ENCODE measurements at places on chromosomes 2 and 18.

GRCh38 chr2:113084249-113085000 is 16.7 kb downstream of the IL1F10 start:
- DNase-seq: peak; percentile 55
- H3K4me3 ChIP-seq: no peak overlapping the region
- H3K27ac ChIP-seq: no peak overlapping the region

- DNase-seq: no peak
- H3K4me1 ChIP-seq: no peaks in the 10 kb centered on the region
- no peaks in the 10 kb centered on the region for H3K36me3 ChIP-seq
- no peaks in the 10 kb centered on the region for H3K27me3 ChIP-seq
- H3K27ac ChIP-seq: no peak overlapping the region
These were observed 34.9 kb upstream of the PTPN4 start for GRCh38 chr2:119724656-119725485.

- no peaks in the 10 kb centered on the region for H3K36me3 ChIP-seq
- DNase-seq: no peak
- H3K4me3 ChIP-seq: no peak overlapping the region
- no peak overlapping the region for H3K27ac ChIP-seq
- no peaks in the 10 kb centered on the region for H3K27me3 ChIP-seq
These were observed 45.9 kb upstream of the AFF3 start for GRCh38 chr2:100188326-100188725.

GRCh38 chr2:108396845-108397244 is 19.1 kb downstream of the SULT1C4 start:
- H3K27me3 ChIP-seq: no peaks in the 10 kb centered on the region
- no peak overlapping the region for H3K4me3 ChIP-seq
- no peaks in the 10 kb centered on the region for H3K4me1 ChIP-seq

GRCh38 chr2:51510303-51510702 is 478.4 kb upstream of the NRXN1 start:
- DNase-seq: no peak
- no peaks in the 10 kb centered on the region for H3K27me3 ChIP-seq
- H3K4me3 ChIP-seq: no peak overlapping the region

GRCh38 chr18:23887035-23887434 is 127.5 kb upstream of the TTC39C start:
- no peak overlapping the region for H3K4me3 ChIP-seq
- no peaks in the 10 kb centered on the region for H3K36me3 ChIP-seq
- H3K27ac ChIP-seq: no peak overlapping the region

GRCh38 chr2:71551631-71551915 is 98.2 kb downstream of the DYSF start:
- H3K36me3 ChIP-seq: no peaks in the 10 kb centered on the region
- H3K27me3 ChIP-seq: no peaks in the 10 kb centered on the region

DNA sequence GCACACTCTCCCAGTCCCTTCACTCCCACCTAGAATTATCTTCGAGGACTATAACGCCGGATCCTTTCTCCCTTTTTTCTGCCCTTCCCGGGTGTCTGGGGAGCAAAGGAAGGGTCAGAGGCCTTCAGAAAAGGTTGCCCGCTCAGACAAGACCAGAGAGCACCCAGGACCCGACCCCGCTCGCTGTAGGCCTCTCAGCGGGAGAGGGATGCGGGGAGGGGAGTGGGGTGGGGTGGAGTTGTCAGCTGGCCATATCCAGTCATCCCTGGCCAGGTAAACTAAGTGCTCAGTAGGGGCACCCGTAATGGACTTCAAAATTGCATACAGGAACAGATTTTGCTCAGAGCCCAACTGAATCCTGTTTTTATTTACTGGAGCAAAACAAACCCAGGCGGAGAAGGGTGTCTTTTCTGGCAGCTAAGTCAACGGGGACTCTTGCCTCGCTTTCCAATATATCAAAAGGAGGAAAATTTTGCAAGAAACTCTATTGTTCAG is 65.0 kb downstream of the NOL4 start:
- H3K27ac ChIP-seq: no peak overlapping the region
- DNase-seq: no peak
- H3K36me3 ChIP-seq: no peaks in the 10 kb centered on the region
- H3K4me3 ChIP-seq: no peak overlapping the region
- no peaks in the 10 kb centered on the region for H3K4me1 ChIP-seq

- DNase-seq: no peak
- no peaks in the 10 kb centered on the region for H3K36me3 ChIP-seq
- H3K4me1 ChIP-seq: no peaks in the 10 kb centered on the region
- H3K27me3 ChIP-seq: no peaks in the 10 kb centered on the region
- H3K4me3 ChIP-seq: no peak overlapping the region
- H3K27ac ChIP-seq: no peak overlapping the region
These were observed 98.0 kb upstream of the SLC14A2 start for GRCh38 chr18:45517181-45517741.

GRCh38 chr2:223928113-223929006 is 16.8 kb downstream of the WDFY1 start:
- no peak overlapping the region for H3K27ac ChIP-seq
- peaks cover 15% of the 10 kb centered on the region for H3K4me1 ChIP-seq
- H3K4me3 ChIP-seq: no peak overlapping the region
- no peaks in the 10 kb centered on the region for H3K36me3 ChIP-seq

GRCh38 chr18:23354625-23355024 is 98.5 kb upstream of the RIOK3 start:
- H3K27ac ChIP-seq: no peak overlapping the region
- H3K4me1 ChIP-seq: peaks cover 5% of the 10 kb centered on the region
- H3K27me3 ChIP-seq: no peaks in the 10 kb centered on the region
- no peak overlapping the region for H3K4me3 ChIP-seq

GRCh38 chr2:211833582-211834279 is 704.9 kb downstream of the ERBB4 start:
- no peaks in the 10 kb centered on the region for H3K36me3 ChIP-seq
- no peaks in the 10 kb centered on the region for H3K27me3 ChIP-seq
- no peak for DNase-seq
- no peaks in the 10 kb centered on the region for H3K4me1 ChIP-seq
- H3K27ac ChIP-seq: no peak overlapping the region
- no peak overlapping the region for H3K4me3 ChIP-seq

- no peaks in the 10 kb centered on the region for H3K27me3 ChIP-seq
- H3K36me3 ChIP-seq: no peaks in the 10 kb centered on the region
- DNase-seq: no peak
- no peak overlapping the region for H3K27ac ChIP-seq
- H3K4me3 ChIP-seq: no peak overlapping the region
- no peaks in the 10 kb centered on the region for H3K4me1 ChIP-seq
These were observed 40.9 kb downstream of the CDH2 start for GRCh38 chr18:28136071-28136470.

DNA sequence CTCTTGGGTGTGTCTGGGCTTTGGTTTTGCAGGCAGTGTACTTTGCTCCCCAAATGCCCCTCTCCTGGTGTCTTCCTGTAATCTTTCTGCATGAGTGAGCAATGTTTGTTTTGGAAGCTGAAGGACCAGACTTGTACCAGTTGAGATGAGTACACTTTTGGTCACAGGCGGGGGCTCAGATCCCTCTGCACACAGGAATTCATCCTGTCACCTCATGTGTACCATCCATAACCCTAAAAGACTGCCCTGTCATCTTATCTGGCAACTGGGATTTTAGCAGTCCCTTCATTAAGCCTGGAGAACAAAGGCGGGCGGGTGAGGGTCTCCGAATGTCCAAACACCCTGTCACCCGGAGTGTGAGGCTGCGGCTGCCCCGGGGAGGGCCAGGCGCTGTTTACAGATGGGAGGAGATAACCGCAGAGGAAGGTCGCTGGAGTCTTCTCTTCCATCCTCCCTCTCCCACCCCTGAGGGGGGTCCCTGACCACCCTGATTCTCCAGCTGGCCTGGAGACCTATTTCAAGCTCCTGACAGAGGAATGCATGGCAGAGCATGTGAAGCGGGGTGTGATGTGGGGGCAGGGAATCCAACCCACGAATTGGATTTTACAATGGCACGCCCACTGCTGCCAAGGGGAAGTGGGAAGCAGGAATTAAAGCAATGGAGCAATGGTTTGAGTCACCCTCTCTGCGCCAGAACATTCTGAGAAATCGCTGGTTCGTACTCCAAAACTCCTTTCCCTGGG is 158.2 kb upstream of the MYCN start:
- no peaks in the 10 kb centered on the region for H3K4me1 ChIP-seq
- no peak for DNase-seq
- no peaks in the 10 kb centered on the region for H3K36me3 ChIP-seq
- no peak overlapping the region for H3K27ac ChIP-seq

GRCh38 chr18:48575301-48575657 is 36.4 kb downstream of the CTIF start:
- H3K27ac ChIP-seq: no peak overlapping the region
- no peak overlapping the region for H3K4me3 ChIP-seq
- H3K4me1 ChIP-seq: no peaks in the 10 kb centered on the region
- H3K36me3 ChIP-seq: no peaks in the 10 kb centered on the region

DNA sequence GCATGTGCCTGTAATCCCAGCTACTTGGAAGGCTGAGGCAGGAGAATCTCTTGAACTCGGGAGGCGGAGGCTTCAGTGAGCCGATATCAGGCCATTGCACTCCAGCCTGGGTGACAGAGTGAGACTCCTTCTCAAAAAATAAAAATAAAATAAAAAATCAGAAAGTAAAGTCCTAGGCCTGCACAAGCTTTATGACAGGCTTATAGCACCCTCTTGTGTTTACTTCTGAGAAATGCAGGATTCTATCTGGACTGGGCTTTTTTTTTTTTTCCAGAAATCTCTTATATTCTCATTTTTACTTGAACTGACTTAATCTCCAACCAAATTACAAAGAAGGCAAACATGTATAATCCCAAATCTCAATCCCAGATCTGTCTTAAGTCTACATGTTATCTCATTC is 26.1 kb upstream of the REG3G start:
- no peaks in the 10 kb centered on the region for H3K36me3 ChIP-seq
- DNase-seq: peak; percentile 0
- H3K4me3 ChIP-seq: no peak overlapping the region
- H3K27ac ChIP-seq: no peak overlapping the region

DNA sequence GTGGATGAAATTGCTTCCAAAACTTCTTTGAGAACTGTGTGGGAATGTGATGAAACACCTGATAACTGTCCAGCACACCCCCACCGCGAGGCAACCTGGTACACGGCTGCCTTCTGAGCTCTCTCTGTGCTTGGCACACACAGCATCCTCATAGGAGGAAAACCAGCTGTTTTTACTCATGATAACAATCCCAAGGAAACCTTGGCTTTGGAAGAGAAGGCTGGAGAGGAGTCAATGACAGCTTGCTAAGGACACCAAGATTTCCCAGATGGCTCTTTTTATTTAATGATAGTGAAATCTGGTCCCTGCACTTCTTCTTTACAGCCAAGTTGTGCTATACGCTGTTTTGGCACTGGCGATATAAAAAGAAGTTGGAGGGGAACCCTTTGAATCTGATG is 232.5 kb upstream of the FN1 start:
- H3K4me1 ChIP-seq: no peaks in the 10 kb centered on the region
- no peak overlapping the region for H3K4me3 ChIP-seq
- no peak for DNase-seq
- no peaks in the 10 kb centered on the region for H3K27me3 ChIP-seq
- no peak overlapping the region for H3K27ac ChIP-seq
- H3K36me3 ChIP-seq: no peaks in the 10 kb centered on the region

All from CD4-positive, CD25-positive, alpha-beta regulatory T cell (primary cell).